ENCODE measurements at places on chromosomes 1 and 21. TPM values are rescaled to one million over a fixed set of nuclear protein-coding genes. Genes with fewer than 3 reads are reported as not detected.

The EXTL1 gene
- total RNA-seq: 0.18 TPM

The LRRC71 gene
- not detected for total RNA-seq

The UBASH3A gene
- not detected for total RNA-seq

The UBE2U gene
- not detected for total RNA-seq

The TNFRSF8 gene
- 0.09 TPM for total RNA-seq

The CYP4A22 gene
- total RNA-seq: not detected

The SPRR3 gene
- not detected for total RNA-seq

The SRGAP2C gene
- 35.0 TPM for total RNA-seq

The NBPF19 gene
- total RNA-seq: 13.9 TPM

The MRPL55 gene
- total RNA-seq: 74.1 TPM

The RNPEP gene
- 189 TPM for total RNA-seq

The NMNAT2 gene
- 0.49 TPM for total RNA-seq

The DNAJC28 gene
- total RNA-seq: 3.7 TPM

The VCAM1 gene
- 24.8 TPM for total RNA-seq

The TTC13 gene
- total RNA-seq: 15.1 TPM

The PIGM gene
- total RNA-seq: 7.7 TPM

The LRRN2 gene
- not detected for total RNA-seq

The TRIM46 gene
- 5.2 TPM for total RNA-seq

The BMP8A gene
- total RNA-seq: not detected

The LCE1E gene
- total RNA-seq: not detected

The MPL gene
- not detected for total RNA-seq

The C1QTNF12 gene
- total RNA-seq: 0.65 TPM

The INTS11 gene
- 53.1 TPM for total RNA-seq

The RPL11 gene
- 1,073 TPM for total RNA-seq

The C8A gene
- total RNA-seq: not detected

The ATP5PO gene
- total RNA-seq: 107 TPM

The DIO1 gene
- not detected for total RNA-seq

The AGBL4 gene
- not detected for total RNA-seq

The CLDN14 gene
- 0.27 TPM for total RNA-seq

The PLCH2 gene
- not detected for total RNA-seq

The PLEKHA6 gene
- total RNA-seq: 5.1 TPM

The ITLN2 gene
- 3.8 TPM for total RNA-seq

The SH2D1B gene
- total RNA-seq: under 0.01 TPM

The WNT9A gene
- total RNA-seq: 0.99 TPM

The PDC gene
- 0.27 TPM for total RNA-seq

The DDR2 gene
- 379 TPM for total RNA-seq

The GPR157 gene
- total RNA-seq: 2.2 TPM

The ACTN2 gene
- total RNA-seq: 0.18 TPM

The FMO4 gene
- 7.2 TPM for total RNA-seq

The MPZL1 gene
- 112 TPM for total RNA-seq

The SLC26A9 gene
- not detected for total RNA-seq

The SPSB1 gene
- 18.2 TPM for total RNA-seq

The WNT4 gene
- not detected for total RNA-seq

The OR2M3 gene
- not detected for total RNA-seq

The FOXD2 gene
- under 0.01 TPM for total RNA-seq

The HNRNPR gene
- 83.4 TPM for total RNA-seq

The ACTL8 gene
- total RNA-seq: not detected

The AURKAIP1 gene
- total RNA-seq: 82.0 TPM

The FGR gene
- total RNA-seq: not detected

The PRR9 gene
- not detected for total RNA-seq

The S100A10 gene
- 340 TPM for total RNA-seq

The TRIM45 gene
- 3.3 TPM for total RNA-seq

The PTPN7 gene
- total RNA-seq: not detected

The SLC30A10 gene
- total RNA-seq: not detected

The TPTE gene
- total RNA-seq: not detected

The RNU1-4 gene
- total RNA-seq: under 0.01 TPM
